ENCODE measurements at places on chromosomes 4 and X. TPM values are rescaled to one million over a fixed set of nuclear protein-coding genes. Genes with fewer than 3 reads are reported as not detected.
A peak's percentile ranks its signal among the peaks of the same experiment; 100 is the strongest.

DNA sequence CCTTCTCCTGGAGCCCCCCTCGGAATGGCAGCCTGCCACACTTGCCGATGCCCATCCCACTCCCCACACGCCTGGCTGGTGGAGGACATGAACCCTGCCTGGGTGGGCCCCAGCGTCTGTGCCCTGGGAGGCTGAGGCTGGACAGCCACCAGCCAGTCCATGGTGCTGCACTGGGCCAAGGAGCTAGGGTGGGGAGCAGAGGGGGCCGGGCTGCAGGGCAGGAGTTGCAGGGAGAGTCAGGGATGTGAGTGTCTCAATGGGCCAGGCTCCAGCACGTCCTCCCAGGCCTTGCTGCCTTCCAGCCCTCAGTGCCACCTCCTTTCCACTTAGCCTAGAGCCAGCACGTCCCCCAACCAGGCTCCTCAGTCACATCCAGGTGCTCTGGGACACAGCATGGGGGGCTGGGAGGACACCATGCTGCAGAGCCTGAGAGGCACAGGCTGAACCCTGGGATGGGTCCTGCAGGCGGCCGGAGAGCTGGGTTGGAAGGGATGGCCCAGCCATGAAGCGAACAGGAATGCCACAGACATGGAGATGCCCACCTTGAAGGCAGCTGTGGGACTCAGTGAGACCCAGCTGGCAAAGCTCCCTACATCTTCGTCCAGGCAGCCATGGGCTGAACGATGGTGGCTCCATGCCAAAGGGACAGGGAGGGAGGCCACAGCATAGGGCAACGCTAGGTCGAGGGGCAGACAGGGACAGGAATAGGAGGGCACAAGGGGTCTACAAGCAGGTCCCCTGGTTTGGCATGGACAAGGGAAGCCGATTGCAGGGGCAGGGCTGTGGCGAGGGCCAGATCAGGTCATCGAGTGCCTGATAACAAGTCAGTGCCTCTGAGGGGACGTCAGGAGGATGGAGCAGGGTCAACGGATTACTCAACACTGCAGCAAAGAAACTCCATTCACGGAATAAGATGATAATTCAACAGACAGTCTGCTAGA lies 30.1 kb upstream of the MXD4 start:
- peak; percentile 46 for DNase-seq

- DNase-seq, result peak; percentile 66
These were observed 143.6 kb downstream of the TMEM164 start for GRCh38 chrX:110146521-110146920.

GRCh38 chr4:36921476-36922216 lies 322.9 kb upstream of the NWD2 start:
- no peak for DNase-seq

GRCh38 chr4:97367878-97368277 lies 775.4 kb downstream of the STPG2 start:
- no peak for DNase-seq

GRCh38 chr4:142418697-142419096 lies 427.4 kb downstream of the INPP4B start:
- no peak for DNase-seq

GRCh38 chr4:5858020-5858769 lies 34.7 kb downstream of the CRMP1 start:
- DNase-seq, result no peak

DNA sequence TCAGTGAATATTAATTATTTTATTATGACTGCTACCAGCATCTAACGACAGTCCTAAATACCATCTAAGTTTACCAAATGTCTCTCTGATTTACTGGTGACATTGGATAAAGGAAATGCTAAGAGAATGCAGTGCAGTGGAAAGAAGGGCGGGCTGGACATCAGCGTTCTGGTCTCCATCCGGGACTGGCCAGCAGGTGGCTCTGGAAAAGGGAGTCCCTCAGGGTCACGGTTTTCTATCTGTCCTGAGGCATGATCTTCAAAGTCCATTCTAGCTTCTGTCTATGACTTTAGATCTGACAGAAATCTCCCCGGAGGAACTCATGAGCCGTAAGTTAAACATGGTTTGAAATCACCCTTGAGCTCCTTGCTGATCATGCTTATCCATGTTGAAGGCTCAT lies 3.3 kb downstream of the TRIM2 start:
- peak; percentile 23 for DNase-seq

- DNase-seq, result no peak
These were observed 258.6 kb downstream of the FBXW7 start for GRCh38 chr4:152277333-152277732.

DNA sequence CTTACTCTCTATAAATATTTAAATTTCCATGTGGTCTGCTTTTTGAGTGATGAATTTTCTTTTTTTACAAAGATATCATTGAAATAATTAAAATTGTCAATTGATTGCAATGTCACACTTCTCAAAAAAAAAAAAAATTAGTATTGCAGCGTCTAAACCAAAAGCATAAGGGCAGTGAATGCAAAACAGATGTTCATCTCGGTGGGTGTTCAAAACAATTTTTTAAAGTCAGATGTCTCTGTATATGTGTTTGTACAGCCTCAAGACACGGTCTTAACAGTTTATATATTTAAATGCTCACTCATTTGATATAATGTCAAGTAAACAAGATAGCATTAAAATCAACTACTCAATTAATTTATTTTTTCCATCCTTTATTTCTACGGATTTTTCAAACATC lies 52.3 kb downstream of the PALLD start:
- DNase-seq, result no peak

- DNase-seq, result no peak
These were observed 148.1 kb downstream of the VCX3A start for GRCh38 chrX:6386837-6387236.

DNA sequence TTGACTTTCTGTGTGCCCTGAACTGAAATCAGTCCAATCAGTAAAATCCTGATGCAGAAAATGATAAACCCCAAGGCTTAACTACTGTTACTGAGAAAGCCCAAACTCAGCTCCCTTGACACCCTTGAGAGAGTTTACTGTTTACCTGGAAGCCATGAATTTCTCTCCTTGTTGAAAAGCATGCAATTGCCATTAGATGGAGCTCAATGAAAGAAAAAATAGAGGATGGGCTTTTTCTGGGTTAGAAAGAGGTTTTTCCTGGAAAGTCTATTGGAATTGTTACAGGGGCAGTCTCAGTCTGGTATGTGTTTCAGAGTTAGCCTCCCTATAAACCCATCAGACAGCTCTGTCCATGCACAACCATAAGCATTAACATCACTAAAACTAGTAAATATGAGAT lies 66.4 kb upstream of the C4orf54 start:
- DNase-seq, result no peak

GRCh38 chr4:181659202-181659601 lies 584.0 kb upstream of the TENM3 start:
- no peak for DNase-seq

GRCh38 chrX:40383969-40384368 lies 196.8 kb upstream of the ATP6AP2 start:
- no peak for DNase-seq

- DNase-seq, result no peak
These were observed 648.3 kb downstream of the GABRG1 start for GRCh38 chr4:45475548-45475947.

- DNase-seq, result no peak
These were observed 367.0 kb downstream of the RAB28 start for GRCh38 chr4:13117185-13117584.

The CT45A9 gene
- total RNA-seq, result not detected

The DDX53 gene
- total RNA-seq, result not detected

The RPA4 gene
- 0.28 TPM for total RNA-seq

Data from H7 (cell line).